ENCODE measurements at places on chromosomes 1 and 21. TPM values are rescaled to one million over a fixed set of nuclear protein-coding genes. Genes with fewer than 3 reads are reported as not detected.

DNA sequence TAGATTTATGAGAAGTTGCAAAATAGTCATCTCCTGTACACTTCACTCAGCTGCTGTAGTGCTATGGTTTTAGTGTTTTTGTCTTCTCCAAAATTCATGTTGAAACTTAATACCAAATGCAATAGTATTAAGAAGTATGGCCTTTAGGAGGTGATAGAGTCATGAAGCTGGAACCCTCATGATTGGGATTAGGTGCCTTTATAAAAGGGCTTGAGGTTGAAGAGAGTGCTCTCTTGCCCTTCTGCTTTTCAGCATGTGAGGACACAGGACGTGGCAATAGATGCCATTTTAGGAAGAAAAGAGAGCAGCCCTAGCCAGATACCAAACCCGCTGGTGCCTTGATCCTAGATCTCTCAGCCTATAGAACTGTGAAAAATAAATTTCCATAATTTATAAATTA lies 87.6 kb downstream of the CTH start:
- DNase-seq = no peak

Gene TOR3A
- 19.8 TPM for total RNA-seq

DNA sequence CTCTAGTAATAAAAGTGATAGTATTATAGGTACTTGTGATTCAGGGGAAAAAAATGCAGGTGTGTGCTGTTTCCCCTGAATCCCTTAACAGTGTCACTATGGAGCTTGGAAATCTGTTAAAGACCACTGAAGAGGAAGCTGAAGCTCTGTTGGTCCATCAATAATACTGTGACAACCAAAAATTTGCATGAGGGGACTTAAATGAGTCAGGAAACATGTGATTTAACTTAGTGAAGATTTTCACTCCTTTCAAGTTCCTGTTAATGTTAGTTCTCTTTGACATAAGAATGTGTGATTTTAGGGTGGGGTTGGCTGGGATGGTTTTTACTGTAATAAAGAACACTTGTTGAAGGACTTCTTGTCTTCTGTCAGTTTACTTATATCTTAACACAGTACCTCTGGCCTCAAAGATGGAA lies 32.0 kb downstream of the VANGL2 start:
- no peak for DNase-seq

DNA sequence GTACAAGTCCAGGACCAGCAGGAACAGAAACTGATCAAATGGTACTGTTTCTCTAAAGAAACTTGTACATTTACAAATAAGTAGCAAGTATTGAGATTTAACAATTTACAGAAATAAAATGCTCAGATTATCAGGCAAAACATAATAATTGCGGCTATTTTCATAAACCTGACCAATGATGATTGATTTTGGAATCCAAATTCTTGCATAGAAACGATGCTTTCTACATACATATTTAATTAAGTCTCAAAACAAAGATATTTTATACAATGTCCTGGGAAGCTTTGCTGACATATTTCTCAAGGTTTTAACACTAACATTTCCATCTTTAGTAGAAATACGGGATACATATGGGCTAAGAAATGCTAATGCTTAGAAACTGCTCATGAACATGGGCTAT lies 157.1 kb downstream of the VAV3 start:
- no peak for DNase-seq
